Gastroesophageal sphincter (tissue), 4 donors: ENCODE measurements at places on chromosomes 4 and X. TPM values are rescaled to one million over a fixed set of nuclear protein-coding genes. Genes with fewer than 3 reads are reported as not detected.

DNA sequence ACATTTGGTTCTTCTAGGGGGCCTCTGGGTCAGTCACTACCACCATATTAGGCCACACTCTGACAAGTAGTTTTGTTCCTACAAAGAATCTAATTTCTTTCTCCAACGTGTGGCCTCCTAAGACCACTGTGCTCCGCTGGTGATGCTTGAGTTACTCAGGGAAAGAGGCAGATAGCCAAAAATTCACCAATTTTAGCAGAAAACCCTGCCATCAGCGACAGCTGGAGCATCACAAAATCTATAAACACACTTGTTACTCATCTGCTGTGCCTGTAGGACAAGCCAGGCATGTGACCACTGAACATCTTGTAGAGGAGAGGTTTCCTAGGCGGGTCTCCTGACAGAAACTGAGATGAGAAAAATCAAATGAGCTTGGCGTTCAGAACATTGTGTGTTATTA, 105.4 kb downstream of the SYNPO2 start:
- no peaks in the 10 kb centered on the region for H3K27me3 ChIP-seq
- no peak overlapping the region for H3K4me3 ChIP-seq
- peak; percentile 75 for ATAC-seq
- H3K4me1 ChIP-seq = peaks cover 42% of the 10 kb centered on the region

- no peak overlapping the region for H3K4me3 ChIP-seq
- no peak overlapping the region for H3K27ac ChIP-seq
- no peaks in the 10 kb centered on the region for H3K4me1 ChIP-seq
- H3K27me3 ChIP-seq = no peaks in the 10 kb centered on the region
- no peak for ATAC-seq
- no peaks in the 10 kb centered on the region for H3K36me3 ChIP-seq
These were observed 1492.5 kb upstream of the PABPC4L start for GRCh38 chr4:135694066-135694465.

GRCh38 chr4:151797853-151798252, 37.0 kb upstream of the GATB start:
- H3K4me1 ChIP-seq = no peaks in the 10 kb centered on the region
- H3K36me3 ChIP-seq = no peaks in the 10 kb centered on the region
- no peak overlapping the region for H3K27ac ChIP-seq
- ATAC-seq = no peak
- no peaks in the 10 kb centered on the region for H3K27me3 ChIP-seq

GRCh38 chr4:56696056-56696455, 15.0 kb upstream of the HOPX start:
- peaks cover 4% of the 10 kb centered on the region for H3K27me3 ChIP-seq
- ATAC-seq = no peak
- H3K27ac ChIP-seq = no peak overlapping the region
- no peak overlapping the region for H3K4me3 ChIP-seq
- H3K36me3 ChIP-seq = no peaks in the 10 kb centered on the region

GAGE1 gene
- not detected for total RNA-seq

- no peaks in the 10 kb centered on the region for H3K4me1 ChIP-seq
- ATAC-seq = no peak
- no peak overlapping the region for H3K27ac ChIP-seq
- no peak overlapping the region for H3K4me3 ChIP-seq
These were observed 28.6 kb downstream of the MAML3 start for GRCh38 chr4:140125374-140125773.

DNA sequence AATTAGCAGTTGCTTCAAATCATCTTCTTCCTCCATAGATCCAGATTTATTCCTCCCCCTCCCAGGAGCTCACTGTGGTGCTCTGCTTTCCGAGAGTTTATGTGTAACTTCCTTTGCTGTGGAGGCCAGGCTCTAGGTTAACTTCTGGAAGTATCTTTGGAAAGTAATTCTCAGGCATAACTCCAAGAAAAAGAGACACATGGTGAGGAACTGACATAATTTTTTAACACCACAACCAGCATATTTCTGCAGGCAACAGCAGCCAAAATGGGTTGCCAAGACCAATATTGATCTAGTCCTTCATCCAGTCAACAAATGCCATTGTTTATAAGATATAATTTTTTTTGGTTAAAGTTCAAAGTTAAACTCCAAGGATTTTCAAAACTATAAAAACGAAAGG, 114.5 kb upstream of the RBPJ start:
- peak; percentile 66 for ATAC-seq
- no peak overlapping the region for H3K4me3 ChIP-seq
- peaks cover 39% of the 10 kb centered on the region for H3K4me1 ChIP-seq
- H3K27me3 ChIP-seq = no peaks in the 10 kb centered on the region
- H3K27ac ChIP-seq = peak overlapping the region; percentile 2

DNA sequence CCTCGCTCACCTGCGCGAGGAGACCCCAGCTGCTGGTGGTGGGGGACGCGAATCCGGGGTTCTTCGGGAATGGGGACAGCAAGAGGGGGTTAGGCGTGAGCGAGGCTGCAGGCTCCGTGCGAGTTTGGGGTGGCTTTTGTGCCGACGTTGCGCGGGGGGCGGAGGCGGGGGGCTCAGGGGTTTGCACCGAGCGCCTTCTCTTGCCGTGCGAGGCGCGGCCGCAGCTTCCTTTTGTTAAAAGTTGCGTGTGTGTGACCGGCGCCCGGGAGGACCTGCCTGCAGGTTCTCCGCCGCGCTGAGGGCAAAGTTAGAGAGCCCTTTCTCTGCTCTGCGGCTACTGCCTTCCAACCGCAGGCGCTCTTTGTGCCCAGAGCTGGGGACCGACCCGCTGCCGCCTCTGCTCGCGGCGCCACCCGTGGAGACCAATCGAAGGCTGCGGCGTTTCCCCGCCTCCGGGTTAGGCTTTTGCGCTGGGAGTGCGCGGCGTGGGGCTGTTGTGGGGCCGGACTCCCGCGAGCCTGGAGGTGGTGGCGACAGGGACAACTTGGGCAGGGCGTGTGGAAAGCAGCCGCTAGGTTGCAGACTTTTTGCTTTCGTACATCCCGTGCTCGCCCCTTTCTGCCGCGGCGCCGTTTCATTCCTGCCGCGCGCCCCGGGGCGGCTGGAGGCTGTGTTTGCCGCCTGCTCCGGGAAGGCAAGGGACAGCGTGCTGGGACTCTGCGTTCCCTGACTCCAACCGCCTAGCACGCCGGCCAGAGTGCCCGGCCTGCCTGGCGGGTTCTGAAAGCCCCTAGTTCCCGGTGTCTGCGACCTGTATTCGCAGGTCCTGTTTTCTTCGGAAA, 716 bp downstream of the KIT start:
- no peaks in the 10 kb centered on the region for H3K4me1 ChIP-seq
- H3K4me3 ChIP-seq = peak overlapping the region; percentile 18
- peaks cover 63% of the 10 kb centered on the region for H3K27me3 ChIP-seq
- H3K27ac ChIP-seq = no peak overlapping the region

SH3D19 gene
- total RNA-seq = 136 TPM

DNA sequence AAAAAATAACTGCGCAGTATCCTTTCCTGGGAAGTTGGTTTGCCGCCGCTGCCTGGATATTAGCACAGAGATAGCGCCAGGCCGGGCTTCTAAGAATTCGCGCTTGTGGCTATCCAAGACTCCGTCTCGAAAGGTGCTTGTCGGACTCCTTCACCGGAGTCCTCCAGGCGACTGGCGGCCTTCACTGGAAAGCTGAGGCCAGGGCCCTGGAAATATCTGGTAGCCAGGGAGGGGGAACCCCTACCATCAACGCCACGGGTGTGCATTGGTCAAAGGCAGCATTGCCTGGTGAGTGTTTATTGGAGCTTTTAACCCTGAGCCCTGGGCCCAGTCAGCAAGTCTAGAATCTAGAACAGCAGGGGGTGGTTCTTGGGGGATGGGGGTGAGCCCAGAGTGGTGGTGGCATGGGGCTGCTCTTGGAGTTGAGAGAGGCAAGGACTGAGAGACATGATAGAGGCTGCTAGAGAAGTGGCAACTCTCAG, 577 bp upstream of the PIM2 start:
- H3K36me3 ChIP-seq = no peaks in the 10 kb centered on the region
- H3K27ac ChIP-seq = peak overlapping the region; percentile 83
- no peaks in the 10 kb centered on the region for H3K4me1 ChIP-seq
- H3K4me3 ChIP-seq = peak overlapping the region; percentile 64
- no peaks in the 10 kb centered on the region for H3K27me3 ChIP-seq
- peak; percentile 20 for ATAC-seq
